ENCODE measurements at places on chromosomes 6 and 20.

DNA sequence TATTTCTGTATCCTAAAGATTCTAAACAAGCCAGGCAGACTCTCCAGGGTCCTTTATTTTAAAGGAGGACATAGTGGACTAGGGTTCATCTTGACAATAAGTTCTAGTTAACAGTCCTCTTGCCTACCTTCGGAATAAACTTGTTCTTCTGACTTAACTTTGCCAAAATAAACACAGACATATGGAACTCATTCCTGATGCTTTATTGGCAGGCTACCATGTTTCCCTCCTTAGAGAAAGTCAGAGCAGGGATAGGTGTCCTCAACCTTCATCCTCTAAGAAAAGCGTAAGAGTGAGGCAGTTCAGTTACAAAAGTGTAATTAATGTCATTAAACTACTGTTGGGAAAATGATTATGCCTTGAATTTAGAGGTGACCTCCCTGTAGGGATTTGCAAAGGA, 46.9 kb upstream of the NRSN1 start:
- DNase-seq: no peak

DNA sequence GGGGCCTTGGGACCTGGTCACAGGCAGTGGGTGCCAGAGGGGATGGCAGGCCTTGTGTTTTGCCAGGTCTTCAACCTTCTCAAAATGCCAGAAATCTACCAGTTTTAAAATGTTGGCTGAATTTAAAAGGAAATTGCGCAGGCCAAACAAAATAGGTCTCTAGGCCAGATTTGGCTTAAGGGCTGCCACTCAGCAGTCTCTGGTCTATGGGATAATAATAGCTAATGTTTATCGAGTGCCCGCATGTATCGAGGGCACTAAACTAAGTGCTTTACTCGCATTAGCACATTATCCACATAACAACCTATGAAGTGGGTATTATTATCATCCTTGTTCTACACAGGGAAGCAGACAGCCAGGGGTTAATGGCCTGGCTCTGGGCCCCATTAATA, 11.0 kb downstream of the E2F3 start:
- DNase-seq: no peak

- DNase-seq: no peak
Observed at GRCh38 chr6:3683331-3683730, 68.2 kb downstream of the PXDC1 start.

GRCh38 chr20:64222851-64223525, 32.6 kb upstream of the PCMTD2 start:
- no peak for DNase-seq

DNA sequence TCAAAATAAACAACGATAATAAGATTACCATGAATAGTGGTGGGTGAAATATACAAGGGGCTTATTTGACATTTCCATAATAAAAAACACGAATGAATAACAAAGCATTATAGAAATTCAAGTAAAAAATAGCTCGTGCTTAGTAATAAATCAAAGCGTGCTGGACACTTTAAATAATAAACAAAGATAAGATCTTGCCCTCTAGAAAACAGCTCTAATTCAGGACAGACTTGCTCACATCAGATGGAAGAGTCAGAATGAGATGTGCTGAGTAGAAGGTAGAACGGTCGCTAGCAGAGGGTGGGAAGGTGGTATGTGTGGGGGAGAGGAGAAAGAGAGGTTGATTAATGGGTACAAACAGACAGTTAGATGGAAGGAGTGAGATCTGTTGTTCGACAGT, 27.3 kb downstream of the PSMB1 start:
- no peak for DNase-seq

Data from GM04504 (cell line).